ENCODE measurements at places on chromosomes 4 and X.

DNA sequence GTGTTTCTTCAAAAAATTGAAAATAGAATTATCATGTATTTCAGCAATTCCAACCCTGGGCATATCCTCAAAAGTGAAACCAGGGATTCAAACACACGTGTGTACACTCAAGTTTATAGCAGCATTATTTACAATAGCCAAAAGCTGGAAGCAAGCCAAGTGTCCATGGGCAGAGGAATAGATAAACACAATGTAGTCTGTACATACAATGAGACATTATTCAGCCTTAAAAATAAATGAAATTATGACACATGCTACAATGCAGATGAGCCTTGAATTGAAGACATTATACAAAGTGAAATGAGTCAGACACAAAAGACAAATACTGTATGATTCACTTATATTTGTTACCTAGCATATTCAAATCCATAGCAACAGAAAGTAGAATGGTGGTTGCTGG is 853.4 kb downstream of the STIM2 start:
- no peak for DNase-seq

DNA sequence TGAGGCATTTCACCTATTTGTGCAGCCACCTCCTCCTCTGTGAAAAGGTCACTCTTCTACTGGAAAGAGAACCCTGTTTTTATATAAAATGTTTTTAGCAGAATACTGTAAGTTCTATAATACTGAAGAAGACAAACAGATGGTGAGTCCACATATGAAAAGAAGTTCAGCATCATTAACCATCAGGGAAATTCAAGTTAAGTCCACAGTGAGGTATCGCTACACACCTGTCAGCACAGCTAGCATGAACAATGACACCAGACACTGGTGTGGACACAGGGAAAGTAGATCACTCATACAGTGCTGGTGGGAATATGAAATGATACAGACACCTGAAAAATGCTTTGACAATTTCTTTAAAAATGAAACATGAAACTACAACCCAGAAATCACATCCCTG is 133.0 kb downstream of the MAD2L1 start:
- no peak for DNase-seq

GRCh38 chr4:37770016-37770415 is 56.5 kb upstream of the PGM2 start:
- no peak for DNase-seq

DNA sequence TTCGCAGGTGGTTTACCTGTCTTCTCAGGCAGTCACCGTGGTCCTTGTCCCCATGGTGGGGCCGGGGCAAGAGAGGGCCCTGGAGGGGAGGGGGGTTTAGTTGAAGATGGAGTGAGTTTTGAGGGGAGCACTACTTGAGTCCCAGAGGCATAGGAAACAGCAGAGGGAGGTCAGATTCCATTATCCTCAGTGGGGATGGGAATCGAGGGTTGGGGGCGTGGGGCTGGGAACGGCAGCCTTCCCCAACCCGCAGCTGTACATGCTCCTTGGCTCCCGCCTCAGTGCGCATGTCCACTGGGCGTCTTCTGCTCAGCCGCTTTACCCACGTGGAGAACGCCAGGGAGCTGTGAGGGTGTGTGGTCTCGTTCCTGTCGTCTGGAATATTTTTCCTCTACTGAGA is at the start of gene GAGE10:
Gene GAGE10, plus strand, starts transcription at position 301 of the 400 bp plus-strand sequence. CDS start 1,214 bp downstream, outside the sequence.
- DNase-seq: no peak

- DNase-seq: no peak
Measured at GRCh38 chrX:72271812-72272211, 5.2 kb downstream of the RPS4X start.

DNA sequence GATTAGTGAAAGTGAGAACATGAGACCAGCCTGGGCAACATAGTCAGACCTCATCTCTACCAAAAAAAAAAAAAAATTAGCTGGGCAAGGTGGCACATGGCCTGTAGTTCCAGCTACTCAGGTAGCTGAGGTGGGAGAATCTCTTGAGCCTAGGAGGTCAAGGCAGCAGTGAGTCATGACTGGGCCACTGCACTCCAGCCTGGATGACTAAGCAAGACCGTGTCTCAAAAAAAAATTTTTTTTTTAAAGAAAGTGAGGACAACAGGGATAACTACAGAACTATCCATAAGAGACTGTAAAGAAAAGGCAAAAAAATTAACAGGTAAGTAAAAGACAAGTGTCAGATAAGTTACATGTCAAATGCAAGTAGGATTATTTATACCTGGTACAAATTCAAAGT is 13.5 kb upstream of the SPP1 start:
- DNase-seq: no peak

DNA sequence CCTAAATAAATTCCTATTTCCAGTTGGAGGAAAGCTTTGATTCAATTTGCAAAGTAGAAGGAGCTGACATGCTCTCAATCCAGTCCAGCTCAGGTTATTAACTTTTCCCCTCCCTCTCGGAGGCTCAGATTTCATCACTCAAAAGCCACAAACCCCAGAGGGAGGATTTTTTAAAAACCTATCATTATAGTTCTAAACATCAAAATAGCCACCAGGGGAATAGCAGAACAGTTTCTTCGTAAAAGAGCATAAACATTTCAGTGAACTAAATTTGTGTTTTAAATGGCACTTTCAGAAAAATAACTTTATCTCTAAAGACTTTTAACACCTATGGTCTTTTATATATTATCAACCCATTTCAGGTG is 8.8 kb downstream of the GPRIN3 start:
- DNase-seq: no peak

DNA sequence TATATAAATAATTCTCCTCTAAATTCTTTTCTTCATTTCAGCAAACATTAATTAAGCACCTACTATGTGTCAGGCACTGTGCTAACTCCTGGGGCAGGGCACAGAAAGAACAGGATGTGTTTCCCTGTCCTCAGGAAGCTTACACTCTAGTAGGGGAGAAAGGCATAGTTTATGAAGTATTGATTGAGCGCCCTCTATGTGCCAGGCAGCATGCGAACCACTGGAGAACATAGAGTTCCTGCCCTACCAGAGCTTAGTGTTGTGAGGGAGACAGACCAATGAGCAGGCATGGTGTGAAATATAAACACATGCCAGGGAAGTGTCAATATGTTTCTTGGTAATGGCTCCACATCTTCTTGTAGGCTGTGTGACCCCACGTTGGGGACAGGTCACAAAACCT is 3.7 kb downstream of the ADGRG4 start:
- no peak for DNase-seq

DNA sequence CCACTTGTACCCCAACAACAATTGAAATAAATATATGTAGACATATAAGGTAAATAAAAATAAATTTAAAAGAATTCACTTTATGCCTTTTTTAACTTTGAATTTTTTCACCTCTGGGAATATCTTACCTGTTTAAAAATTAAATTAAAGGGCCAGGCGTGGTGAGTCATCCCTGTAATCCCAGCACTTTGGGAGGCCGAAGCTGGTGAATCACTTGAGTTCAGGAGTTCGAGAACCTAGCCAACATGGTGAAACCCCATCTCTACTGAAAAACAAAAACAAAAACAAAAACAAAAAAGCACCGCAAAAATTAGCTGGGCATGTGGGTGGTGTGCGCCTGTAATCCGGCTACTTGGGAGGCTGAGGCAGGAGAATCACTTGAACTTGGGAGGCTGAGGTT is 164.8 kb downstream of the AASDH start:
- DNase-seq: no peak

GRCh38 chrX:24862343-24862742 is 153.4 kb downstream of the ARX start:
- DNase-seq: no peak

DNA sequence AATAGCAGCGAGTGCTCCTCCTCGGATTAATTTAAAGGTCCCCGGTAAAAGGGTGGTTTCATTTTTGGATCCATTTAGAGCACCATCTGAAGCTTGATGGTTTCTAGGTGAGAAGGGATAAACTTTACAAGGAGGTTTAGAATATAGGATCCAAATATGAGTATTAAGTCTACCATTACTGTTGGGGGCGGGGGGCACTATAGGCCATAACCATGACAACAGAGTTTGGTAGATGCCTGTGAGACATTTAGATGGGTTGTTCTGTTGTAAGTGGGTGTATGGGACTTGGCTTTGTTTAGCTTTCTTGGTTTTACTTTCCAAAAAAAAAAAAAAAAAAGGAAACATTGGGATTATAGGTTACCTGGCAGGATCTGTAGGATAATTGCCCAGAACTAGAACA is 92.7 kb downstream of the TENT5D start:
- DNase-seq: no peak

- DNase-seq: no peak
Measured at GRCh38 chr4:122377352-122377751, 1.5 kb upstream of the ADAD1 start.

DNA sequence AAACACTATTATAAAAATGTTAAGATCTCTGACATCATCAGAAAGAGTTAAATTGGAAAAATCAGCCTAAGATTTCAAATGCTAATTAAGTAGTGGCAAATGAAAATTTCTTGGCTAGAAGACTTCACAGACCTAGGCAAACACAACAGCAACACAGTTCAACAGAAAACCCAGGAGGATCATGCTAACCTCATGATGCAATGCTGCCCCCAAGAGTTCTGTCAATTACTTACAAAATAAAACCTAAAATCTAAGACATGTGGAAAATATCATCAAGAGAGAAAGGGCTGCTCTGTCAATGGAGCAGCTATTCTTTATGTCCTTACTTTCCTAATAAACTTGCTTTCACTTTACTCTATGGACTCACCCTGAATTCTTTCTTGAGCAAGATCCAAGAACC is 21.0 kb downstream of the S100G start:
- DNase-seq: no peak

DNA sequence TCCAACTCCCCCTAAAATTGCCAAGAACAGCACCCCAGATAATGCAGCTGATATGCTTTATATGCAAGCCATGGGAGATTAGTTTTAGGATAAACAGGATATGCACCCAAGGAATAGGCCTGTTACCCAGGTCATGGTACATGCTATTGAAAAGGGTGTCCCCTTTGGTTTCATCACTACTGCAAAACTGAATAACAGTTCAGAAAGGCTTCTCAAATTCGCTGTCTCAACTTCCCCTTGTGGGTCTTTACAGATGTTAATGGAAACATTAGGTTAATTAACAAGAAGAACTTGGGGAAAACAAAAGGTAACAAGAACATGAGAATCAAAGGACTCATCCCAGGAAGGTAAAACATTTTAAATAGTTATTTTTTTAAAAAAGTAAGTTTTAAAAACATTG is 318.7 kb downstream of the PRR32 start:
- DNase-seq: no peak

DNA sequence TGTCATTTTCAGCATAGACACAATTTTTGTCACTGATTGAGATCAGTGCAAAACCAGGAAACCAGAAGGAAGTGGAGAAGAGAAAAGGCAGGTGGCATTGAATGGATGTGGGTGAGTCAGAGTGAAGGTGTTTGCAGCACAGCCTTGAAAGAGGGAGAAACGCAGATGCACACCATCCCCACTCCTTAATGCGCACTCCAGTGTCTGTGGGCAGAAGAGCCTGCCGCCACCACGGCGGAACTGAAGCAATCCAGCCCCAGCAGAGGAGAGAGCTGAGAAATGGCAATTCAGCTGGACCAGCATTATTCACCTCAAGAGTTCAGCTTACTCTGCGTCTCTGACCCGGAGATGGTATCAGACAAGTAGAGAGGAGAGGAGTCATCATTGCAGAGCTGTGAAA is 393.1 kb upstream of the FRG1 start:
- DNase-seq: no peak

GRCh38 chrX:113741744-113742143 is 842.1 kb upstream of the HTR2C start:
- no peak for DNase-seq

DNA sequence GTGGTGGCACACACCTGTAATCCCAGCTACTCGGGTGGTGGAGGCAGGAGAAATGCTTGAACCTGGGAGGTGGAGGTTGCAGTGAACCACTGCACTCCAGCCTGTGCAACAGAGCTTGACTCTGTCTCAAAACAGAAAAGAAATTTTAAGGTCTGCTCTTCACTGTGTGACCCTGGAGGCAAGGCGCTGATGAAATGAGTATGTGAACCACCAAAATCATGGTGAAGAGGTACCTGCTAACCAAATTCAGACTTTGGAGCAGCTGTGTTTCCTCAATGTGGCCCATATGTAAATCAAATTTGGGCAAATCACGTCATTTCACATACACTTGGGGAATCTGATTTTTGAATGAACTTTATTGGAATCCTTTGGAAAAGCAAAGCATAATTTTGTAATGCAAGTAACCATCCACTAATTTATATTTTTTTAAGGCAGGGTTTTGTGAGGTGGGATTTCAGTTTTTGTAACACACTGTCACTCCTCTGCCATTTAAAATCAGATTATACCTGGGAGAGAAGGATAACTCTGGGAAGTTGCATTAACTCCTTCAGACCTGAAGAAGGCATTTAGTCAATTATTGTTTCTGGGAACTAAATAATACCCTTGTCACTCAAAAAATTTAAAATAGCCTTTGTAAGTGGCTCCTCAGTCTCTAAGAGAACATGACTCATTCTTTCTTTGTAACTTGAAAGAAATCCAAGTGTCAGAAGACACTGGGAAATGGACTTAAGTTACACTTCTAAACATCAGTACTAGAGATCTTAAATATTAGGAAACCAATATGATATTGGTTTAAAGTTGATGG is 24.0 kb downstream of the DOCK11 start:
- DNase-seq: no peak

DNA sequence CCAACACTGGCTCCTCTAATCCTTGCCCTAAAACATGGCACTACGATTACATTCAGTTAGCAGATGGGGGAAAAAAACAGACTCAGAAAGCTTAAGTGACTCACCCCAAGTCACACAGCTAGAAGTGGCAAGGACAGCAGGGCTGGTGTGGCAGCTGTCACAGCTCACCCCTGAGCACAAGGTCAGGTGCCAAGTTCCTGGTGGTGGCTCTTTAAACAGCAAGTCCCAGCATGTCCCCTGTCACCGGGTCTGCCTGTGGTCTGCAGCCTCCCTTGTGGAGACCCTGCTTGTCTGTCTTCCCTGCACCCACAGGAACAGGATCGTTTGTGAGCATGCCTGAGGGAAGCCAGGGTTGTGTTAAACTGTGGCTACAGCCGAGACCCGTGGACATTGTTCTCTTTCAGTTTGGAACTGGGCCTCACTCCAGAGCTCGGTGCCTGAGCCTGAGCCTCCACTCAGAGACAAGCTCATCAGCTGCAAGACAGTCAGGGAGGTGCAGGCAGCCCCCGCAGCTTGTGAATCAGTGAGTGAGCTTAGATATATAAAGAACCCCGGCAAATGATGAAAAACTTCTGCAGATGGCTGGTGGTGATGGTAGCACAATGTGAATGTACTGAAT is 260.8 kb downstream of the BCOR start:
- no peak for DNase-seq

DNA sequence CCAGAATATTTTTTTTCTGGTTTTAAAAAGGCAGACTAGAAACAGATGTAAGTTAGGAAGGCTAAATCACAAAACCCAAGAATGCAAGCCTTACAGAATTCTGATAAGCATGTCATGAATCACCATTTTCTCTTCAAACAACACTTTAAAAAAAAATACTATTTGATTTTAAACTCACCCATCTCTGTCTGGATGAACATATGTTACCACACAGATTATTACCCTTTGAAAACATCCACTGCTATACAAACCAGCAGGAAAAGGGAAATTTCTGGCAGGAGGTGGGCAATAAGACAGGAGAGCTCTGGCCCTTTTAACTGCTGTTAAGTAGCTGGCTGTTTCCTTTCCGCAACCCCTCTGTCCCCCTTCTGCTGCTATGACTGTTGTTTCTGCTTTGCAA is 317.7 kb upstream of the NOCT start:
- DNase-seq: no peak

GRCh38 chr4:38670939-38671591 is 7.1 kb downstream of the KLF3 start:
- no peak for DNase-seq

GRCh38 chr4:14961292-14961691 is 41.0 kb upstream of the CPEB2 start:
- DNase-seq: no peak

- DNase-seq: no peak
Measured at GRCh38 chr4:169971456-169972015, 54.7 kb downstream of the MFAP3L start.
